ENCODE measurements at places on chromosomes 3 and 15.

DNA sequence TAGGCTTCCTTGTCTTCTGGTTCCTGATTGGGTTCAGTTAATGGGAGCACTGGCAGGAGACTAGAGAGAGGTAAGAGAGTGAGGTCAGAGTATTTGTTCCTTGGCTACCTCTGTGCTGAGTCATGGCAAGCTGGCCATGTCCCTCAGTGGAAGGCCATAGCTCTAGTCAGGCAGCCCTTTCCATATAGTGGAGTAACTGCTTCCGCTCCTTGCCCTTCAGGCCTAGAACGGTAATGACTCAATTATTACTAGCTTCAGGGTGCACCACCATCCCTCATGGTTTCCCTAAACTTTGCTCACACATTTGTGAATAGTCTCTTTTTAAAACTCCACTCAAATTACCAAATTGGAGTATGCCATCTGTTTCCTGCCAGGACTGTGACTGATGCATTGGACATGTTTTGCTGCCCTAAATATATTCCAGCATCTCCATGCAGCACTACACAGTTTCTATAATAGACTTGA is 10.5 kb upstream of the ANO10 start:
- DNase-seq, result no peak

GRCh38 chr3:182364723-182365650 is 428.3 kb upstream of the ATP11B start:
- no peak for DNase-seq

GRCh38 chr3:13594146-13594545 is 45.2 kb downstream of the FBLN2 start:
- no peak for DNase-seq

GRCh38 chr15:37080261-37080921 is 20.0 kb downstream of the MEIS2 start:
- DNase-seq, result no peak

DNA sequence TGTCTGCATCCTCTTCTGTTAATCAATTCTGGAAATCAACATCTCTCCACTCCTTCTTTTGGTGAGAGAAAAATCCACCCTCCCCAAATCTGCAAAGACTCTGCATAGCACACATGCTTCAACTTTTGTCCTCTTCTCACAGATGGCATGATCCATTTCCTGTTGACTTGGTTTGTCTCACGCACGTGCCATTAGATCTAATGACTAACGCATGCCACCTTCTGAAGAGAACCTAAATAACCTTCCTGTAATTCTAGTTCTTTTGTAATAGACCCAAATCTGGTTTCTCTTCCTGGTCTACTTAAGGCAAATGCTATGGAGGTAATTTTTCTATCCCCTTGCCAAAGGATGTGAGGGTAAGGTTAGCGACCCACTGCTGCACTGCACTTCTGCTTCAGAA is 51.0 kb upstream of the ATOSA start:
- no peak for DNase-seq
